Fibroblast of lung (primary cell): ENCODE measurements at places on chromosomes 16 and 17.

DNA sequence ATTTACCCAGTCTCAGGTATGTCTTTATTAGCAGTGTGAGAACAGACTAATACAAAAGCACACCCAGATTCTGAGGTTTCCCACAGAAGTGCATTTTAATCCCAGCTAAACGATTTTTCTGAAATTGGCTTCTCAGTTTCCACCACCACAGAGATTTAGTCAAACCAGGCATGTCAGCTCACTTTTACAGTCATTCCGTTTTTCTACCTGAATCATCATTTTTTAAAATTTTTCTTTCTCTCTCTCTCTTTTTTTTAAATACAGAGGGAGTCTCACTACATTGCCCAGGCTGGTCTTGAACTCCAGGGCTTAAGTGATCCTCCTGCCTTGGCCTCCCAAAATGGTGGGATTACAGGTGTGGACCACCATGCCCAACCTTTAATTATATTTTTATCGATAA is 389.1 kb downstream of the HAPSTR1 start:
- no peaks in the 10 kb centered on the region for H3K36me3 ChIP-seq
- H3K4me3 ChIP-seq: no peak overlapping the region
- DNase-seq: no peak
- no peak overlapping the region for H3K27ac ChIP-seq
- no peaks in the 10 kb centered on the region for H3K27me3 ChIP-seq

- H3K4me1 ChIP-seq: no peaks in the 10 kb centered on the region
- H3K27me3 ChIP-seq: no peaks in the 10 kb centered on the region
- no peaks in the 10 kb centered on the region for H3K36me3 ChIP-seq
- no peak overlapping the region for H3K27ac ChIP-seq
- H3K4me3 ChIP-seq: no peak overlapping the region
Measured at GRCh38 chr17:62902531-62903220, 63.4 kb upstream of the TANC2 start.

DNA sequence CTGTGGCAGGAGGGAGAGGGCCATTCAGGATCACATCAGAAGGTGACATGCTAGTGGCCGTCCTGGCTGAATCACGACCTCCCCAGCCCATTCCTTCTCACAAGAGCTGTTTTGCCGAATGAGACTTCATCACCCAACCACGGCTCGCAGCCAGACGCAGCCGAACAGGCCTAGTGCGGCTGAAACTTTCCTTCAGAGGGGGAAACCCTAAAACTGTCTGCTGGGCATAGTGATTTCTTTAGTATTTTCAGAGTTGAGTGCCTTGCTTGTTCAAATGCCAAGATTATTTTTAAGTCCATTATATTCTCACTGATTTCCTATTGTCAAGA is 343.7 kb downstream of the CPPED1 start:
- H3K27ac ChIP-seq: no peak overlapping the region
- DNase-seq: no peak
- no peaks in the 10 kb centered on the region for H3K27me3 ChIP-seq
- no peak overlapping the region for H3K4me3 ChIP-seq

GRCh38 chr17:37299257-37299980 is 76.4 kb upstream of the C17orf78 start:
- H3K36me3 ChIP-seq: no peaks in the 10 kb centered on the region
- no peaks in the 10 kb centered on the region for H3K4me1 ChIP-seq
- H3K27me3 ChIP-seq: no peaks in the 10 kb centered on the region
- no peak overlapping the region for H3K27ac ChIP-seq
- peak; percentile 12 for DNase-seq

- H3K27me3 ChIP-seq: no peaks in the 10 kb centered on the region
- peaks cover 4% of the 10 kb centered on the region for H3K4me1 ChIP-seq
- peaks cover 9% of the 10 kb centered on the region for H3K36me3 ChIP-seq
Measured at GRCh38 chr16:87837627-87838289, 31.5 kb downstream of the SLC7A5 start.

DNA sequence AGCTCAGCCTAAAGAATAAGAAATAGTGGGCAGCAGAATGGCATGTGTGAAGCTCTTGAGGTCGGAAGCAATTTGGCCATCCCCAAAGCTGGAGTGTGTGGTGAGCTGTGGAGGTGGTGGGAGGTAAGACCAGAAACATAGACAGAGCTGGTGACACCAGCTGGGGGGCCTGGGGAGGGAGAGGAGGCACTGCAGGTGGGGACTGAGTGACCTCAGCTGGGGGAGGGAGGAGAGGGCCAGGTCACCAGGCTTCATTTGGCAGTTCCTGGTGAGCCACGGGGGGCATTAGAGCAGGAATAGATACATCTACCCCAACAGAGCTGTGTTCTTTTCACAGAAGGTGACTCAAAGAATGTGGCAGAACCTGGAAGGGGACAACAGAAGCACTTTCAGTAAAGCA is 31.9 kb downstream of the WFDC1 start:
- no peaks in the 10 kb centered on the region for H3K4me1 ChIP-seq
- no peak for DNase-seq
- no peak overlapping the region for H3K4me3 ChIP-seq
- H3K27me3 ChIP-seq: peaks cover 6% of the 10 kb centered on the region

- no peak for DNase-seq
- peaks cover 6% of the 10 kb centered on the region for H3K36me3 ChIP-seq
- no peaks in the 10 kb centered on the region for H3K27me3 ChIP-seq
- H3K4me1 ChIP-seq: no peaks in the 10 kb centered on the region
- H3K27ac ChIP-seq: no peak overlapping the region
- H3K4me3 ChIP-seq: no peak overlapping the region
Measured at GRCh38 chr17:540631-541030, 174.0 kb downstream of the VPS53 start.

- H3K27me3 ChIP-seq: no peaks in the 10 kb centered on the region
- H3K27ac ChIP-seq: peak overlapping the region; percentile 79
- peaks cover 18% of the 10 kb centered on the region for H3K4me1 ChIP-seq
- H3K36me3 ChIP-seq: no peaks in the 10 kb centered on the region
- peak; percentile 74 for DNase-seq
Measured at GRCh38 chr17:44222112-44222869, 2.8 kb upstream of the UBTF start.

GRCh38 chr16:84234321-84235241 is 5.2 kb downstream of the KCNG4 start:
- H3K36me3 ChIP-seq: no peaks in the 10 kb centered on the region
- H3K4me3 ChIP-seq: no peak overlapping the region
- no peak overlapping the region for H3K27ac ChIP-seq
- H3K4me1 ChIP-seq: no peaks in the 10 kb centered on the region
- peaks cover 10% of the 10 kb centered on the region for H3K27me3 ChIP-seq

DNA sequence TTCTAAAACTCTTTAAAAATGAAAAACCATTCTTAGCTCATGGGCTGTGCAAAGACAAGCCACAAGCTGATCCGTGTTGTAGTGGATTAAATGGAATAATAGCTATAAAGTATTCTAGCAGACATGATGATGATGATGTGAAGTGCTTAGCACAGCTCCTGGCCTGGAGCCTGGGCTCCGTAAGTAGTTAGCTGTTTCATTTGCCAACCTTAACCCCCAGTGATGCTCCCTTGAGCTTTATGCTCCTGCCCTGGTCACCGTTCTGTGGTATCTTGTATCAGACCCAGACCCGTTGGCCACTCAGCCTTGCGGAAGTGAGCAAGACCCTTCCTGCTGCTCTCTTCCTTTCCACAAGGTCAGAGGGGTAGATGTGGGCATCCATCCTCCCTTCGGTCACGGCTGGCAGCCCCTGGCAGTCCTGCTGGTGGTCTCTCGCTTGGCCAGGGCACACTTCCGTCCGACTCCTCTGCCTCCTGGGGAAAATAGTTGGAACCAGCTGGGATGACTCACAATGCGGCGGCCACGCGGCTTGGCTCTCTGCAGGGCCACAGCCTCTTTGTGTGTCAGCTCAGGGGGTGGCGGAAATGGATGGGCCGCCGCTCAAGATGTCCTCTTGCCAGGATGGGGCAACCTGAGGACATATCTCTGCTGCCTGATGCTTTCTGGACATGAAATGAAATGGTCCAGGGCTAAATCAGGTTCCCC is 79.1 kb downstream of the GPR139 start:
- DNase-seq: no peak
- no peak overlapping the region for H3K4me3 ChIP-seq
- no peaks in the 10 kb centered on the region for H3K4me1 ChIP-seq
- H3K27ac ChIP-seq: no peak overlapping the region
- H3K36me3 ChIP-seq: no peaks in the 10 kb centered on the region

GRCh38 chr17:2400474-2400866 is 390 bp downstream of the MNT start:
- H3K4me1 ChIP-seq: peaks cover 46% of the 10 kb centered on the region
- no peaks in the 10 kb centered on the region for H3K27me3 ChIP-seq
- H3K36me3 ChIP-seq: peaks cover 3% of the 10 kb centered on the region
- no peak for DNase-seq
- peak overlapping the region; percentile 100 for H3K27ac ChIP-seq

GRCh38 chr17:16374146-16374938 is 6.5 kb upstream of the UBB start:
- H3K4me3 ChIP-seq: no peak overlapping the region
- peak; percentile 93 for DNase-seq
- no peaks in the 10 kb centered on the region for H3K36me3 ChIP-seq

DNA sequence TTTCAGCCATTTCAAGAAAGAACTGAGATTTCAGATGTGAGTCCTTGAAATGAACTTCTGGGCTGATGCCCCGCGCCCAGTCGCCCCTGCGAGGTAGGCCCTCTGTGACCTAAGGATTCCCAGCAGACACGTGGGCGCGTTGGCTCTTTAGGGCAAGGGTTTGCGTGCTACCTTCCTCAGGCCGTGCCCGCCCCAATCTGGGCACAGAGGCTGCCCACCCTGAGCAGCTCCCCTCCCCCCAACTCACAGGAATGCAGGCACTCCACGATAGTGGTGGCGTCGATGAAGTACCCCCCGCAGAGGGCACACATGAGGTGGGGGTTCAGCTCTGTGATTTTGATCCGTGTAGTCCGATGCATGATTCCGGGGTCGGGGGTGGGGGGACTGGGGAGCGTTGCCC is 8.1 kb downstream of the PCGF2 start:
- H3K36me3 ChIP-seq: peaks cover 24% of the 10 kb centered on the region
- DNase-seq: no peak
- H3K27me3 ChIP-seq: no peaks in the 10 kb centered on the region
- peaks cover 14% of the 10 kb centered on the region for H3K4me1 ChIP-seq
- H3K27ac ChIP-seq: no peak overlapping the region

DNA sequence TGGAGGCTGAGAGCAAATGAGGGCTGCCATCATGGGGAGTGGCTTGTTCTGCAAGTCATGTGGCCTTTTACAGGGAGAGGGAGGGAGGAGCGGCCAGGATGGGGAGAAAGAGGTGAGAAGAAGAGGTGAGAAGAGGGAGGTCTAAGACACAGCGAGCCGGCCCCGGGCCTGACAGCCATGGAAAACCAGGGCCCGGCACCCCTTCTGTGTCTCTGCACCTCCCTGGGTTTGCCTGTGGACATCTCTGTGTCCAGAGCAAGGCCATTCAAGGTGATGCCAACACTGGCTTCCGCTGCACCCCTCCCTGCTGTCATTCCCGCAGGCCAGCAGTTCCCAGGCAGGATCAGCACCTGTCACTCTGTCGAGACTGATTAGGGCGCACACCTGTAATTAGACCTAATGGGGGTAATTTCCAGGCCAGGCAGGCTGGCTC is 75.6 kb downstream of the MGAT5B start:
- no peaks in the 10 kb centered on the region for H3K27me3 ChIP-seq
- no peaks in the 10 kb centered on the region for H3K36me3 ChIP-seq
- H3K4me1 ChIP-seq: no peaks in the 10 kb centered on the region
- no peak overlapping the region for H3K4me3 ChIP-seq

- no peak for DNase-seq
- H3K4me1 ChIP-seq: no peaks in the 10 kb centered on the region
- H3K4me3 ChIP-seq: no peak overlapping the region
- no peaks in the 10 kb centered on the region for H3K27me3 ChIP-seq
- no peak overlapping the region for H3K27ac ChIP-seq
Measured at GRCh38 chr16:5917436-5918195, 820.0 kb upstream of the EEF2KMT start.

DNA sequence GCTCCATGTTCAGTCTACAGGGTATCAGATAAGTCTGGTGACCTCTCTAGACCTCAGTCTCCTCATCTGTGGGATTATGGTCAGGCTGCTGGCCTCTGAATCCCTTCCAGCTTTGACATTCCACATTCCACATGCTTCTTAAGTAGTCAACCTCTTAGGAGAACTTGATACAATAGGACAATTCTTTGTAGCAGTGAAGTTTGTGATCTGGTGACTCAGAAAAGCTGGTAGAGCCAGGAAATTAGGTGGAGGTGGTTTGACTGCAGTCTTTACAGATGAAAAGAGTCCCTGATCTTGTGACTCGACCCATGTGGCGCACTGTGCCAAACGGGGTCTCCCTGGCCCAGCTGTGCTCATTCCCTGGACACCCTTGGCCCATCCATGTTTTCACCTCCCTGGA is 147.8 kb downstream of the NTN1 start:
- H3K27me3 ChIP-seq: no peaks in the 10 kb centered on the region
- H3K27ac ChIP-seq: no peak overlapping the region
- H3K36me3 ChIP-seq: no peaks in the 10 kb centered on the region
- peak; percentile 55 for DNase-seq

- peaks cover 1% of the 10 kb centered on the region for H3K36me3 ChIP-seq
- H3K27me3 ChIP-seq: no peaks in the 10 kb centered on the region
- no peak overlapping the region for H3K27ac ChIP-seq
- DNase-seq: no peak
- H3K4me3 ChIP-seq: no peak overlapping the region
- no peaks in the 10 kb centered on the region for H3K4me1 ChIP-seq
Measured at GRCh38 chr16:3470723-3471122, 24.6 kb downstream of the C16orf90 start.

- no peak for DNase-seq
- no peak overlapping the region for H3K4me3 ChIP-seq
- H3K4me1 ChIP-seq: no peaks in the 10 kb centered on the region
- no peak overlapping the region for H3K27ac ChIP-seq
- no peaks in the 10 kb centered on the region for H3K36me3 ChIP-seq
- no peaks in the 10 kb centered on the region for H3K27me3 ChIP-seq
Measured at GRCh38 chr16:13118091-13118490, 216.7 kb downstream of the SHISA9 start.

GRCh38 chr17:64378890-64379354 is 11.7 kb downstream of the PECAM1 start:
- no peaks in the 10 kb centered on the region for H3K4me1 ChIP-seq
- peaks cover 5% of the 10 kb centered on the region for H3K27me3 ChIP-seq
- H3K36me3 ChIP-seq: no peaks in the 10 kb centered on the region
- H3K27ac ChIP-seq: no peak overlapping the region

GRCh38 chr16:82598771-82599170 is 28.0 kb upstream of the CDH13 start:
- no peak overlapping the region for H3K27ac ChIP-seq
- H3K4me1 ChIP-seq: no peaks in the 10 kb centered on the region
- H3K36me3 ChIP-seq: no peaks in the 10 kb centered on the region
- DNase-seq: no peak

DNA sequence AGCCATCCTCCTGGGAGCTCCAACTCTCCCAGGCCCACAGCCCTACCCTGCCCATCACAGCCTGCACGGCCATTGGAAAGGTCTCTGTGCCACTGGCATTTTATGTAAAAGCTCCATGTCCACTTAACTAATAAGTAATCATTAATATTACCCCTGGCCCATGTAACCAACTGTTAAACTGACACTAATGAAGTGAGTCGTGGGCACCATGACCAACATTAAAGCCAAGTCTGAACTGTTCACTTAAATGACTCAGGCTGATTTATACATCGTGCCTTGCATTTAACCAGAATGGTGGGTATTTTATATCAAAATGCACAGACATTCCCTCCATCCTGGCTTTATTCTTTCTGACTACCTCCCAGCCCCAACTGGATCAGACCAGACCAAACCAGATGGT is 229.3 kb downstream of the SOX9 start:
- no peak overlapping the region for H3K4me3 ChIP-seq
- H3K27ac ChIP-seq: no peak overlapping the region
- DNase-seq: no peak
- H3K27me3 ChIP-seq: no peaks in the 10 kb centered on the region
